Naive thymus-derived CD8-positive, alpha-beta T cell (primary cell): ENCODE measurements at places on chromosomes 1 and 21. TPM values are rescaled to one million over a fixed set of nuclear protein-coding genes. Genes with fewer than 3 reads are reported as not detected.
A peak's percentile ranks its signal among the peaks of the same experiment; 100 is the strongest.

DNA sequence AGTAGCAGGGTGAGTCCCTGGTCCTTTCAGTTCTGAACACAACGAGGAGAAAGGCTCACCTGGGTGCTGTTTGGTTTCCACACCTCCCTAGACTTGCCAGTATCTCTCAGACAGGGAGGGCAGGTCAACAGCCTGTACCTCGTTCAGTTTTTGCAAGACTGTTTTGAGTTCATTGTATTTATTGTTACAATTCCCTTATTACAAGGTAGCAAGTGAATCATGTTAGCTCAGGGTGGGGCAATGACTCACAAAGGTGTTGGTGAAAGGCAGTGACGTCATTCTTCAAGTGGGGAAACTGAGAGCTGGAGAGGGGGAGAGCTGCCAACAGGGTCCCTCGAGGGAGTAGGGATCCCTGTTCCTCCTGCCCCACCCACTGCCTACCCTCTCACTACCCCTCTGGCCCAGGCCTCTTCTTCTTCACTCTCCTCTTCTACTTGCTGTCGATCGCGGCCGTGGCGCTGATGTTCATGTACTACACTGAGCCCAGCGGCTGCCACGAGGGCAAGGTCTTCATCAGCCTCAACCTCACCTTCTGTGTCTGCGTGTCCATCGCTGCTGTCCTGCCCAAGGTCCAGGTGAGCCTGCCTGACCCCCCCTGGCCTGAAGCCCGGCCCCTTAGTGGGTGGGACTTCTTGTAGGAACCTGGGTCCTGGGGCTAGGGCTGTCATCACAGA lies 13.4 kb downstream of the SERINC2 start:
- no peak overlapping the region for H3K27ac ChIP-seq
- no peak overlapping the region for H3K4me3 ChIP-seq
- no peaks in the 10 kb centered on the region for H3K36me3 ChIP-seq
- H3K27me3 ChIP-seq: peaks cover 26% of the 10 kb centered on the region
- no peak for DNase-seq

Gene EXOSC10
- 93.2 TPM for total RNA-seq

GRCh38 chr1:101283443-101283842 lies 46.6 kb downstream of the S1PR1 start:
- H3K36me3 ChIP-seq: no peaks in the 10 kb centered on the region
- no peaks in the 10 kb centered on the region for H3K27me3 ChIP-seq
- H3K27ac ChIP-seq: peak overlapping the region; percentile 99
- DNase-seq: no peak
- peak overlapping the region; percentile 76 for H3K4me3 ChIP-seq

GRCh38 chr1:30427545-30427944 lies 295.8 kb downstream of the MATN1 start:
- no peaks in the 10 kb centered on the region for H3K36me3 ChIP-seq
- H3K4me1 ChIP-seq: no peaks in the 10 kb centered on the region
- no peak for DNase-seq
- H3K27ac ChIP-seq: no peak overlapping the region
- H3K4me3 ChIP-seq: no peak overlapping the region
- H3K27me3 ChIP-seq: peaks cover 42% of the 10 kb centered on the region

- no peak overlapping the region for H3K27ac ChIP-seq
- peaks cover 24% of the 10 kb centered on the region for H3K27me3 ChIP-seq
- H3K36me3 ChIP-seq: no peaks in the 10 kb centered on the region
- no peak overlapping the region for H3K4me3 ChIP-seq
- H3K4me1 ChIP-seq: peaks cover 6% of the 10 kb centered on the region
- no peak for DNase-seq
Measured at GRCh38 chr1:228012555-228012954, 5.8 kb downstream of the WNT3A start.

DNA sequence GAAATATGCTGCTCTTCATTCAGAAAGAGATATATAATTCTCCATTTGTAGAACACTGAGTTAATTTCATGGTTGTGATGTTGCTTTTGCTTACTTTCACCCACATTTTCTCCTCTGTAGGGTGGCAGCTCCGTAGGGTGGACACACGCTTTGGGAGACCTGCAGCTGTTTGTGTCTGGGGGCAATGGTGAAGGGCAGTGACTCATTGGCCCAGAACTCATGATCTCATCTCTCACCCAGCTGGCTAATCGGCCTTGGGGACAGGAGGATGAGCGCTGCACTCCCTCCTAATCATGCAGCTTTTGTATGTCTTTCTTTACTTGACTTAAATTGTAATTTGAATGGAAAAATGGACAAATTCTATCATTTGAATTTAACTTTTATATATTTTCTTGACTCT lies 9.6 kb downstream of the DISC1 start:
- H3K4me3 ChIP-seq: no peak overlapping the region
- H3K27ac ChIP-seq: no peak overlapping the region
- H3K27me3 ChIP-seq: no peaks in the 10 kb centered on the region
- H3K4me1 ChIP-seq: peaks cover 14% of the 10 kb centered on the region
- H3K36me3 ChIP-seq: peaks cover 6% of the 10 kb centered on the region

GRCh38 chr1:41529621-41530395 lies 45.3 kb upstream of the EDN2 start:
- no peak for DNase-seq
- no peaks in the 10 kb centered on the region for H3K4me1 ChIP-seq
- H3K27me3 ChIP-seq: no peaks in the 10 kb centered on the region

GRCh38 chr1:118023199-118023598 lies 93.7 kb downstream of the WDR3 start:
- DNase-seq: no peak
- no peak overlapping the region for H3K27ac ChIP-seq
- H3K4me1 ChIP-seq: no peaks in the 10 kb centered on the region
- no peak overlapping the region for H3K4me3 ChIP-seq
- H3K36me3 ChIP-seq: no peaks in the 10 kb centered on the region
- H3K27me3 ChIP-seq: peaks cover 2% of the 10 kb centered on the region

Gene COL16A1
- not detected for total RNA-seq

Gene CFAP107
- not detected for total RNA-seq

Gene CHAF1B
- total RNA-seq: 1.8 TPM

GRCh38 chr1:197178998-197179397 lies 32.5 kb upstream of the ASPM start:
- peaks cover 73% of the 10 kb centered on the region for H3K36me3 ChIP-seq
- H3K27me3 ChIP-seq: no peaks in the 10 kb centered on the region
- H3K4me3 ChIP-seq: no peak overlapping the region
- no peak for DNase-seq
- H3K4me1 ChIP-seq: no peaks in the 10 kb centered on the region
- H3K27ac ChIP-seq: no peak overlapping the region

GRCh38 chr1:44621841-44622286 lies 52.4 kb downstream of the TMEM53 start:
- DNase-seq: no peak
- no peak overlapping the region for H3K4me3 ChIP-seq
- no peak overlapping the region for H3K27ac ChIP-seq
- no peaks in the 10 kb centered on the region for H3K27me3 ChIP-seq
- H3K4me1 ChIP-seq: no peaks in the 10 kb centered on the region

Gene OR6N1
- total RNA-seq: not detected

Gene G0S2
- not detected for total RNA-seq

Gene PGLYRP3
- not detected for total RNA-seq

- peaks cover 10% of the 10 kb centered on the region for H3K4me1 ChIP-seq
- H3K4me3 ChIP-seq: no peak overlapping the region
- peaks cover 5% of the 10 kb centered on the region for H3K36me3 ChIP-seq
- H3K27me3 ChIP-seq: peaks cover 9% of the 10 kb centered on the region
Measured at GRCh38 chr1:54934869-54935268, 45.6 kb upstream of the TMEM61 start.

Gene TEDDM1
- not detected for total RNA-seq

- peaks cover 4% of the 10 kb centered on the region for H3K4me1 ChIP-seq
- H3K27ac ChIP-seq: no peak overlapping the region
- H3K27me3 ChIP-seq: peaks cover 38% of the 10 kb centered on the region
- no peak for DNase-seq
- no peaks in the 10 kb centered on the region for H3K36me3 ChIP-seq
- no peak overlapping the region for H3K4me3 ChIP-seq
Measured at GRCh38 chr1:38784452-38785284, 74.9 kb downstream of the RRAGC start.

DNA sequence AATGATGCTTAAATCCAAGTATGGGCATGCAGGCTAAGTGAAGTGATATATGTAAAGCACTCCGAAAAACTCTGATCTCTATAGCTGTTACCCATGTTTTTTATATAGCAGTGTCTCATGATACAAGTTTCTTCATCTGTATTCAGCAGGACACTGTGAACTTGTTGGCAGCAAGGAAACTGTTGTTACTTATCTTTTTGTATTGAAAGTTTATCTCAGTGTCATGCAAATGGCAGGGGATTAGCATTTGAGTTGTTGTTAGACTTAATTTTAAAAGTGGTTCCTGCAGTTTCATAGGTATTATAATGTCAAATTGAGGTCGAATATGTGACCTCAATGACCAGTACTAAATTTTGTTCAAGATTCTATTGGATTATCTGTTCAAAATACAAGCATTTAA lies 47.9 kb downstream of the NCAM2 start:
- H3K27me3 ChIP-seq: no peaks in the 10 kb centered on the region
- no peak overlapping the region for H3K4me3 ChIP-seq
- no peaks in the 10 kb centered on the region for H3K36me3 ChIP-seq

GRCh38 chr1:162697140-162697895 lies 65.1 kb downstream of the DDR2 start:
- H3K27me3 ChIP-seq: no peaks in the 10 kb centered on the region
- no peaks in the 10 kb centered on the region for H3K36me3 ChIP-seq
- DNase-seq: no peak
- H3K4me1 ChIP-seq: no peaks in the 10 kb centered on the region

Gene ERVH48-1
- 0.30 TPM for total RNA-seq

Gene SZRD1
- total RNA-seq: 93.6 TPM

Gene RGS13
- not detected for total RNA-seq

Gene RCSD1
- 156 TPM for total RNA-seq

- H3K27ac ChIP-seq: no peak overlapping the region
- DNase-seq: no peak
- peaks cover 8% of the 10 kb centered on the region for H3K4me1 ChIP-seq
Measured at GRCh38 chr21:42094811-42095210, 23.7 kb downstream of the UMODL1 start.

- peaks cover 27% of the 10 kb centered on the region for H3K36me3 ChIP-seq
- no peak overlapping the region for H3K4me3 ChIP-seq
- H3K4me1 ChIP-seq: peaks cover 18% of the 10 kb centered on the region
Measured at GRCh38 chr1:173438675-173439074, 38.5 kb upstream of the PRDX6 start.

GRCh38 chr1:161133220-161133740 lies 813 bp upstream of the DEDD start:
- no peaks in the 10 kb centered on the region for H3K27me3 ChIP-seq
- H3K27ac ChIP-seq: no peak overlapping the region
- DNase-seq: no peak

DNA sequence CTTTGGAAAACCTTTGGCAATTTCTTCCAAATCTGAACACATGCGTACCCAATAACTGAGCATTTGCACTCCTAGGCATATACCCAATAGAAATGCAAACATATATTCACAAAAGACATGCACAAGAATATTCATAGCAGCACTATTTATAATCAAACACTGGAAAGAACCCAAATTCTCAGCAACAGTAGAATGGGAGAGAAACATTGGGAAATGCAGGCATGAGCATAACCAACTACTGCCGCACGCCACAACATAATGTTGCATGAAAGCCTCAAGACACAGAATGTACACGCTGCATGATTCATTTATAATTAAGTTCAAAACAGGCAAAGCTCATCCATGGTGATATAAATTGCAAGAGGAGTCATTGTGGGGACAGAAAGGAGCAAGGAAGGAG lies 69.5 kb upstream of the FBXO28 start:
- H3K27ac ChIP-seq: no peak overlapping the region
- no peaks in the 10 kb centered on the region for H3K36me3 ChIP-seq
- no peak overlapping the region for H3K4me3 ChIP-seq
- no peak for DNase-seq

Gene MLLT11
- 5.8 TPM for total RNA-seq

- no peaks in the 10 kb centered on the region for H3K36me3 ChIP-seq
- no peak for DNase-seq
Measured at GRCh38 chr1:157176591-157177121, 38.5 kb upstream of the ETV3 start.

DNA sequence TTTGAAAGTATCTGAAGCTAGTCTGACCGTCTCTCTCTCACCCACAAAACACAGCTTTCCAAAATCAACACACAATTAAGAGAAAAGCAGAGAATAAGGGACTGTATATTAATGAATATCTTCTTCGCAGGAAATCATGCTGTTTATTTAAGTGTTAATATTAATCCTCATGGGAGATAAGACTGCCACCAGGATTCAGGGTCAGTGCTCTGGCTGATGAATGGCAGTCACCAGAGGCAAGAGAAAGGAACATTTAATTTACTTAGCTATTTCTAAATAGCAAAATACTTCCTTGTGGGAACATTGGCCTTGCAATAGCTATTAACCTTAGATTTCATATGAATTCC lies 2.2 kb downstream of the SCYL3 start:
- H3K27ac ChIP-seq: peak overlapping the region; percentile 91
- peaks cover 27% of the 10 kb centered on the region for H3K36me3 ChIP-seq
- no peaks in the 10 kb centered on the region for H3K27me3 ChIP-seq
- H3K4me1 ChIP-seq: peaks cover 55% of the 10 kb centered on the region

- H3K4me1 ChIP-seq: peaks cover 3% of the 10 kb centered on the region
- peaks cover 49% of the 10 kb centered on the region for H3K27me3 ChIP-seq
- H3K4me3 ChIP-seq: no peak overlapping the region
- no peak for DNase-seq
- H3K27ac ChIP-seq: no peak overlapping the region
Measured at GRCh38 chr1:36555041-36555440, 72.3 kb upstream of the CSF3R start.

DNA sequence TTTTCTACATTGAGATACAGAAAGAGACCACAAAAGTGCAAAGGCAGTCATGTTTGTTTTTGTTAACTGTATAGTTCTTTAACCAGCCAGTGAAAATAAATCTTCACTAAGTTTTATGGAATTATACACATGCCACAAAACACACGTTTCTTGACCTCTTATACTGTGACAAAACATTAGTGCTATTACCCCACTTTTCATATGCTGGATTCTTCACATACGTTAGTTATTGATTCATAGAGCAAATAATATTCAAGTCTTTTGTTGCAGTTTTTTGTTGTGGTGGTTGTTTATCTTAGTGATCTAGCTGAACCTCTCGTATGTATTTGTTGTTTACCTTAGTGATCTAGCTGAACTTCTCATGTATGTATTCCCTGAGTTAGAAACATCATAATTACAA lies 28.0 kb downstream of the LYPLAL1 start:
- H3K27ac ChIP-seq: no peak overlapping the region
- no peaks in the 10 kb centered on the region for H3K27me3 ChIP-seq
- no peak for DNase-seq
- H3K4me1 ChIP-seq: peaks cover 1% of the 10 kb centered on the region
- no peak overlapping the region for H3K4me3 ChIP-seq

DNA sequence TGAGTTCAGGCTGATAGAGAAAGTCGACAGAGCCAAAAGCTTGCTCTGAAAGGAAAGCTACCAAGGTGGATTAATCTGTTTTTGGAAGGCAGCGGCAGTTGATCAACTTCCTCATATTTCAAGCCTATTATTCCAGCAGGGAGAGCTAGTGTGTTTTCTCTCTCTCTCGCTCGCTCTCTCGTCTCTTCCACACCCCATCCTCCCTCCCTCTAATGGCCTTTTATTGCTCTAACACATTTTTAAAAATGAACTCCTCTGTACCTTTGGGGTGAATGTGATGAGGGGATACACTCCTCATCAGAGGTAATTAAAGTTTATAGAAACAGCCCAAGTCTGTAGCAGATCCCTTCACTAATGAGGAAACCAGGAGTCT lies 126.4 kb downstream of the CLIC6 start:
- no peaks in the 10 kb centered on the region for H3K4me1 ChIP-seq
- H3K27ac ChIP-seq: no peak overlapping the region
- DNase-seq: no peak
- H3K4me3 ChIP-seq: no peak overlapping the region
- H3K36me3 ChIP-seq: peaks cover 84% of the 10 kb centered on the region

Gene TFF2
- total RNA-seq: not detected

Gene ELAPOR1
- 6.0 TPM for total RNA-seq
